ENCODE measurements at places on chromosomes 7 and 10.

GRCh38 chr10:37777056-37777455 lies 80.4 kb downstream of the ZNF248 start:
- DNase-seq: no peak

- no peak for DNase-seq
Measured at GRCh38 chr7:116211913-116212596, 1.7 kb downstream of the TES start.

DNA sequence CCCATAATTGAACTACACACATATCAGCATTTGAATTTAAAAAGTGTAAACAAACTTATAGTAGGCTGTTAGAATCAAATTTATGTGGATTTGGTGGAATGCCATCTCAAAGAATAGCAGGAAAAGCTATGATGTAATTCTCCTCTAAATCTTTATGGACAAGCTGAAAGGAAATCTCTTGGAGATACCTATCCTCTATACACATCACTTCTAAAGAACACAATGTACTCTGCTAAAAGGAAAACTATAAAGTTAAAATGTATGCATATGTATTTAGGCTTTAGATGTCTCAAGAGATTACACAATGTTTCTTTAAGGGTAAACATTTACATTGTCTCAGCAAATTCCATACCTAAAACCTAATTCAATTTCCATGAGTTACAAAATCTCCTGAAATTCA lies 323.3 kb downstream of the CRPPA start:
- DNase-seq: no peak

DNA sequence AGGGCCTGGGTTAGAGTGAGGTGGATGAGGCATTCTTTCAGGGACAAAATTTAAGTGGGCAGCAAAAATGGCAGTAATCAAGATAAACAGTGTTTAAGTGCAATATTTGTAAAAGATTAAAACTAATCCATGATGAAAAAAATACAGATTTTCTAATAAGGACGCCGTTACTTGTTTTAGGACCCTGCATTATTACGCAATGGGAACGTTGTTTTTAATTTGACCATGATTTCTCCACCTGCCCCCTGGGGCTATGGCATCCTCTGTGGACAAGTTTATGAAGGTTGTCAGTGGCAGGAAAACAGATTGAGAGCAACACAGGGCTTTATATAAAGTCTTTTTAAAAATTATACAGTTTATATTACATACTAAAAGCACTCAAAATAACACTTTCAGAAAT lies 380.6 kb upstream of the PHF14 start:
- DNase-seq: no peak

GRCh38 chr7:140564643-140565042 lies 76.0 kb downstream of the DENND2A start:
- DNase-seq: no peak

- no peak for DNase-seq
Measured at GRCh38 chr7:42237811-42238541, 967 bp upstream of the GLI3 start.

- DNase-seq: no peak
Measured at GRCh38 chr7:141207661-141208060, 133.8 kb downstream of the TMEM178B start.

DNA sequence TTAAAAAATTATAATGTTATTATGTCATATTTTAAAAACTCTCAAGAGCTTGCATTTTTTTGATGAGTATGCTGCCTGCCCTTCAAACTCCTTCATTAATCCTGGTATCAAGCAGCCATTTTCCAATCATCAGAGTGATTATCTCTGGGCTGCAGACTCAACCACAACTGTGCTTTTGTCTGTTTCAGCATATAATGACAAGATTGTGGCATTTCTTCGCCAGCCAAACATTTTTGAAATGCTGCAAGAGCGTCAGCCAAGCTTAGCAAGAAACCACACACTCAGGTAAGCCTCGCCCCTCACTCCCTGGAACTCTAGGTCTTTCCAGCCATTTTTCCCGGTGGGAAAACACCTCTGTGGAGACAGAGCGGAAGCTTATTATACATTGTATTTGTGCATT lies 90.0 kb upstream of the STK17A start:
- DNase-seq: no peak

DNA sequence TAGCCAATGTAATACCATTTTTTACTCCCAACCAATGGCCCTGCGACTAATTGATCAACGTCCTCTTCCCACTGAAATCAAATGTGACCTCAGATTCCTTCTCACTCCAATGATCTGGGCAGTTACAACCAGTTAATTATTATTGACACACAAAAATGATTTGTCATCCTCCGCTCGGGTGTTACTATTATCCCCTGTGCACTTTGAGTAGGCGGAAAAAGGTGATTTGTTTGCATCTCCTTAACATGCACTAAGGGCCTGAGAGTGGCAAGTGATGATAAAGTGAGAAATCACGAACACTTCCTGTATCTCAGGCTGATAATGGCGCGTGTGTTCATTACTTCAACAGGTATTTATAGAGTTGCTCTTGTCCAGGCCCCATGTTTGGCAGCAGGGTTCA lies 40.9 kb upstream of the PNLIP start:
- DNase-seq: no peak

DNA sequence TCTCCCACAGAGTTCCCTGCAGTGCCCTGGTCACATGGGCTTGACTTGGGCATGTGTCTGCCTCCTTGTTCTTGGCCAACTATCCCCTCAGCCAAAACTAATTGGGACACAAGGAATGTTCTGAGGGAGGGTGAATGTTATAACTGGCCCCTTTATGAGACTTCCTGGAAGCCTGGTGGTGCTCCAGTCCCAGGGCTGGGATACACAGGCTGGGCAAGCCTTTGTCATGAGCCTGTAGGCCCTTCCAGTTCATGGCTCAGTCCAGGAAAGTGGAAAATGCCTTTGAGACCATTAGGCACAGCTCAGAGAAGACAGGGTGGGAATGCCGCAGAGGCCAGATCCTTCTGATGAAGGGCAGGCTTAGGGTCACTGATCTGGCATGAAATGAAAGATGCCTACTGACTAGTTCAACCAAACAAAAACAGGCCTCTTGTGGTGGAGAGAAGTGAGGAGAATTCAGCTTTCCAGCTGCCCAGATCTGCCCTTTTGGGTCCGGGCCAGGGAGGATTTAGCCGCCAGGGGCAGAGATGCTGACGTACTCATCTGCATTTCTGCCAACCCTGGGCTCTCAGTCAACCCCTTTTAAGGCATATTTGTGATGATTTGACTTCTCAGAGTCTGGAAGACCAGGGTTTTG lies 961.5 kb downstream of the KCNMA1 start:
- no peak for DNase-seq
